Fibroblast of lung (primary cell): ENCODE measurements at places on chromosomes 3 and 15.
A peak's percentile ranks its signal among the peaks of the same experiment; 100 is the strongest.

DNA sequence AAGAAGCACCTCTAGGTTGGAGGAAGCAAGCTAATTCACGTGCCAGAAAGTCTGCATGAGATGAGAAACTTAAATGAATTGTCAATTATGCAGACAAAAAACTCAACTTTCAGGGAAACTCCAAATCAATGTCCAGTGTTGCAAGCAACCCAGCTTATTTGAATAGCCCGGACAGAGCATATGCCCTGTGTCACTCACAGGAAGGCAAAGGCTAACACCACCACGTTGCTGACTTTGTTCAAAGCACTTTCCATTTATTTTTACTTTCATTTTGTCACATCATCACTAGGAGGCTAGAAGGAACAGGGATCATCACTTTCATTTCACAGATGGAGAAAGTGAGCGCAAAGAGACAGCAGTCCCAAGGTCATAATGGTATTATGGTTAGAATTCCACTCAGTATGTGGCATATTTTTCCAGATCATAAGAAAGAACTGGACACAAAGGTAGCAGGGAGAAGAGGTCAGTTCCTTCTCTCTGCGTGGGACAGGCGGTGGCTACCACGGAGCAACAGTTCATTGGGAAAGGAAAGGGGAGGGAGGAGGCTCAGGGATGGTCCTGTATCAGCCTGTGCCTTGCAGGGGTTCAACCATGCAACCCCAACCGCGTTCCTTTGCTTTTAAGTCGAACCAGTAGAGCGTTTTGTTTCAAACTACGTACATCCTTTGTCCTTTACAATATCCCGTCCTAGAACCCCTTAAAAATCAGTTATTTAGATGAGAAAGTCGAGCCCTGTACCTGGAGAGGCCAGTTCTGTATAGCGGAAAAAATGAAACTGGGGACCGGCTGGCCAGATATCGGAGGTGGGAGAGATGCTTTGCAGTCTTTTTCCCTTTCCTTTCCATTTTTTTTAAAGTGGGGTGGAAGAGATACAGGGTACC is 1.1 kb downstream of the HEG1 start:
- peak; percentile 53 for DNase-seq

DNA sequence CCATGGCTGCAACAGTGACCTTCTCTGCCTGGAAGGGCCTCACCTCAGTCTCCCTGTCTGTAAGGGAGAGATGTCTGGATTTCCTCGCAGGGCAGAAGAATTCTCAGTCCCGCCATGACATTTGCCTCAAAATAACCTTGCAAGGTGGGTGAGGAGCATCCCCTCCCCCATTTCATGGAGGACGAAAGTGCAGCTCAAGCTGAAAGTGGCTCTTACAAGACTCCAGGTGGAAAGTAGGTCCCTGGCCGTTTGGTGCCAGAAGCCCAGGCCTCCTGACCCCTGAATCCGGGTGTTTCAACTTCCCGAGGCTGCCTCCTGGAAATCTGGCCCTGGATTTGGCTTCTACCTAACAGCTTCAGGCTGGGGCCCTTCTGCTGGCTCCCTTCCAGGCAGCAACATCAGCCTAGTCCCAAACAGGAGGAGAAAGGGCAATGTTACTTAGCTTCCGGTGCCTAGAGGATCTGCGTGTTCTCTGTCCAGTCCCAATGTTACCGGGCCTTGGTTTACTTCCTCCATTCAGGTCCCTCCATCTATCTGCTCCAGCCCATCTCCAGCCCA is 769 bp upstream of the CSPG4 start:
- DNase-seq, result peak; percentile 70

DNA sequence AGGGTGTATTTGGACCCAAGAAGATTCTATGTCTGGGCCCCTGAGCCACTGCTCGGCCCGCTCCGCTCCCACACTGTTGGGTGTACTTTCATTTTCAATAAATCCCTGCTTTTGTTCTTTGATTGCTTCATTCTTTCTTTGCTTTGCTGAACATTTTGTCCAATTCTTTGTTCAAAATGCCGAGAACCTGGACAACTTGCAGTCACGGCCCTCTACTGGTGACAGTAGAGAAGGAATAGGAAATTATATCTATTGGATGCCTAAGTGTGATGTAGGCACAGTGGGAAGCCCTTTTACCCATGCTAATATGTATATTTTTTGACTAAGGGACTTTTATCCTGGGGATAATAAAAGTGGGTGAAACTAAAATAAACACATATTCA is 340.8 kb downstream of the LRRC3B start:
- DNase-seq, result no peak

DNA sequence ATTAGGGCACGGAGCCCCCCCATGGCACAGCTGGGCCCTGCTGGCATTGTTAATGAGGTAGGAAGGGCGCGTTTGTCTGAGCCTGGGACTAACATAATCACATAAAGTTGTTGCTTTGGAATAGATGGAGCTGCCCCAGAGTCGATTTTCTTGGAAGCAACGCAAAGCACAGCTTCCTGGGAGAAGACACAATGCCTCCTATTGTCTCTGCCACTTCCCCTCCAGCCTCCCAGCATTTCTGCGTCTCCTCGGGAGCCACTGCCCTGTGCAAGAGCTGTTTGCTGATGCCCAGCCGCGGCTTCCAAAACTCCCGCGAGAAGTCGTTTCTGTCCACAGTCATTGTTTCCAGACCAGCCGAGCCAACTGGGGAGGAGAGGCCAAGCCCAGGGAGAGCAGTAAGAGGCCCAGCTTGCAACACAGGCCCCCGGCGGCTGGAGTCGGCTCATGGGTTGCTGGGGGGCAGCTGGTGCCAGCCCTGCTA is 18.1 kb upstream of the ALDH1A3 start:
- no peak for DNase-seq

GRCh38 chr3:111667170-111667569 is 72.0 kb upstream of the ZBED2 start:
- DNase-seq, result no peak

GRCh38 chr3:4996223-4996765 is 17.1 kb downstream of the BHLHE40 start:
- no peak for DNase-seq

DNA sequence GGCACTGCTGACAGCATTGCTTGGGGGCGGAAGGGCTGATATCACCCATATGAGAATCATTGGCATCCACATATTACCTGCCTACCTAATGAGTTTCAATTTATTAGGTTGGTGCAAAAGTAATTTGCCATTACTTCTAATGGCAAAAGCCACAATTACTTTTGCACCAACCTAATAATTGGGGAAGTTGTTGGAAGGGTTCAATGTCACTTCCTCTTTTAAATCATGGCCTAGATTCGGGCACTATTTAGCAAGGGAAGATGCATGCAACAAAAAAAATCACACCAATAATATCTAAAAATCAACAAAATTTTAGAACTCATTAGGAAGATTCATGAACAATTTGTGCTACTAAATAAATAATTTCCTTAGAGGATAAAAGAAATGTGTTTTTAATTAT is 56.0 kb upstream of the AGTR1 start:
- DNase-seq, result no peak

GRCh38 chr15:65066635-65067316 is 1.0 kb downstream of the RASL12 start:
- DNase-seq, result no peak

DNA sequence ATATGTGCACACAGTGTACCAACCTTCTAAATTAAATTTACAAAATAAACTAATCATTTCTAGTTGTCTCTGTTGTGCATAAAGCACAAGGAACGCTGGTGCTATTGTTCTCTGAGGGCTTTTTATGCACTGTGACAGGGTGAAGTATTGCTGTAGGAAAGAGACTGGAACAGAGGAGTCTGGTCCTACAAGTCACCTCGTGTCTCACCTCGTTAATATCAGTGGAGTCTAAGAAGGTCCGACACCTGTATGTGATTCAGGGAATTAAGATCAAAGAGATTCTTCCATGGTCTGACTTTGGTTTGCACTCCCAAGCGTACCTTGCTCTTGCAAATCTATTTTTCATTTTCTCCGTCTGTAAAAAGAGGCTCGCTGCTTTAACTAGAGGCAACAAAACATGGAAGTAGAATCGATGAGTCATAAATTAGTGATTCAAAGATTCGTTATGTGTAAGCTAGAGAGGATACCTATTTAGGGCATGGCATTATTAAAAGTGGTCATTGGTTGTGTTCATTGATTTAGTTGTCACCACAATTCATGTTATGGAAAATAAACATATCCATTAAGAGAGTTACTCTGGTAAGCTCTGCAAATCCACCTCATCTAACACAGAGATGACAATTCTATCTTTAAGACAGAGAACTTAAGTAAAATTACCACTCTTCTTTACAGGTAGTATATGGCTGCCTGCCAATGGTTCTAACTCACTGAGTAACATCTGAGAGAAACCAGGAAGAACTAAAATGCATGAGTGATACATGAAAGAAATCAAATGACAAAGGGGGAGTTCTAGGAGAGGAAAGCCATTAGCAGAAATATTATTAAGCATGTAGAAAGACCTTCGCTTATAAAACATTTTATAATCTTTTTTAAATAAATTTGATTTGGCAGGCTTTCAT is 219.4 kb upstream of the GBE1 start:
- peak; percentile 29 for DNase-seq

DNA sequence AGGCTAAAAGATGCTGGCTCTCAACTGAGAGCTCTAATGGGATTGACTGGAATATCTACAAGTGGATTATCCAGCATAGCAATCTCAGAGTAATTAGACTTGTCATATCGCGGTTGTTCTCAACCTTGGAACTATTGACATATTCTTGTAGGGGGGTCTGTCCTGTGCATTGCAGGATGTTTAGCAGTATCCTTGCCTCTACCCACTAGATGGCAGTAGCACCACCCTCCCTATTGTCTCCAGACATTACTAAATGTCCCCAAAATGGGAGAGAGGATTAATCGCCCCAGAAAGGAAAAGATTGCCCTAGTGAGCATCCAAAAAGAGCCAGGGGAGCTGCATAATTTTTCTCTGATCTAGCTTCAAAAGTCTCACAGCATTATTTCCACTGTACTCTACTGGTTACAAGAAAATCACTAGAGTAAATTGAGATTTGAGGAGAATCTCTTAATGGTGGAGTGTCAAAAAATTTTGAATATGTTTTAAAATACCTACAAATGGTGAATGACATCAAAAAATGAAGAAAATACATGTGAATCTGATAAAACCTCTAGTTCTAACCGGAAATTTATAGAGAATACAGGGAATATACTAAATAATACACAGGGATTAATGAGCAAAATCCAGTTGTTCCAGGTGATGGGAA is 388.2 kb upstream of the AGTR1 start:
- peak; percentile 40 for DNase-seq

GRCh38 chr3:69442771-69443311 is 57.0 kb upstream of the FRMD4B start:
- no peak for DNase-seq

GRCh38 chr15:38512901-38513300 is 51.7 kb downstream of the RASGRP1 start:
- DNase-seq, result no peak

GRCh38 chr3:67691207-67691606 is 36.8 kb upstream of the SUCLG2 start:
- no peak for DNase-seq

- no peak for DNase-seq
Observed at GRCh38 chr3:18643281-18643680, 218.1 kb upstream of the SATB1 start.

DNA sequence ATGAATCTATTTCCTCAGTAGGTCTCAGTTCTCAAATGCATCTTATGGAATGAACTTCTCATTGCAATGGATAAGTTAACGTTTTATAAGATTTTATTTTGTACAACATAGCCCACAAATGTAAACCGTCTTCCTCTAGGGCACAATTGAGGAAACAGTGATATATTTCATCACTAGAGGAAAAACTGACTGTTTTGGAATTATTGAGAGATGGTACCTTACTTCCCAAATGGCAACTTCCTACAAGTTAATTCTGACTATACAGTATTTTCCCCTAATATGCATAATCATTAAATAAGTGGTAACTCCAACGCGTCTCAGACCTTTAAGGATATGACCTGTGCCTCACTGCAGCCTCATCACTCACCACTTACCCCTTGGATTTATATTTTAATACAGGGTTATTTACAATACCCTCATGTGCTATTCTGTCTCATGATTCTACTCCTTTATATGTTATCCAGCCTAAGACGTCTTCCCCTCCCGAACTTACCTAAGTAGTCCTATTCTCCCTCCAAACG is 13.3 kb downstream of the GABPB1 start:
- no peak for DNase-seq

DNA sequence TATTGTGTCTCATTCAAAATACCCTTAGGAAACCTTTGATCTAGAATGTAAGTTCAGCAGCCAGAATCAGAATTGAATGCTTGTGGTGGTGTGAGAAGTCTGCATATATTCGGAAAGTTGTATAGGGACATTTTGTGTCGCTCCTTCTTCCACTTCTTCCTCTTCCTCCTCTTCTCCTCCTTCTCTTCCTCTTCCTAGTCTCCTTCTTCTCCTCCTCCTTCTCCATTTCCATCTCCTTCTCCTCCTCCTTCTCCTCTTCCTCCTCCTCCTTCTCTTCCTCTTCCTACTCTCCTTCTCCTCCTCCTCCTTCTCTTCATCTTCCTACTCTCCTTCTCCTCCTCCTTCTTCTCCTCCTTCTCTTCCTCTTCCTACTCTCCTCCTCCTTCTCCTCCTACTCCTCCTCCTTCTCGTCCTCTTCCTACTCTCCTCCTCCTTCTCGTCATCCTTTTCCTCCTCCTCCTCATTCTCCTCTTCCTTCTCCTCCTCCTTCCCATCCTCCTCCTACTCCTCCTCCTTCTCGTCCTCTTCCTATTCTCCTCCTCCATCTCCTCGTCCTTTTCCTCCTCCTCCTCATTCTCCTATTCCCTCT is 749.3 kb upstream of the GOLIM4 start:
- DNase-seq, result no peak

- no peak for DNase-seq
Observed at GRCh38 chr15:84950570-84951111, 31.0 kb upstream of the PDE8A start.

DNA sequence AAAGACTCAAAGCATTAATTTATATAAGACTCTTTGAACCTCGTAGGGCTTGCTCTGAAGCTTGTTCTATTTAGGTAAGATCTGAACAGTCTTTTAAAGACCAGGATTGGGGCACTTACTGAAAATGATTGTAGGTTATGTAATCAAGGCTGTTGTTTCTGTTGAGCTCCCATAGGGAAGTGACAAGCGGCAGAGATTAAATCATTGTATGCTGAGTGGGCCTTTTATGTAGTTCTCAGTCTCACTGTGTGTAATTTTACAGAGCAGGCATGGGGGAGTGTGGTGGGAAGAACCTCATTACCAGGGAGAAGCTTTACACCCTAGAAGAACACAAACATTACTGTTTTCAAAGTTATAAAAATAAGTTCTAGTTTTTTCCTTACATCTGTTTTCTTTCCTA is 160.0 kb upstream of the SNTN start:
- no peak for DNase-seq

- no peak for DNase-seq
Observed at GRCh38 chr3:169871129-169871886, 1.6 kb upstream of the LRRC31 start.

GRCh38 chr15:91099616-91099994 is 452 bp upstream of the SV2B start:
- DNase-seq, result peak; percentile 45

- no peak for DNase-seq
Observed at GRCh38 chr3:115488409-115488808, 134.9 kb upstream of the GAP43 start.

DNA sequence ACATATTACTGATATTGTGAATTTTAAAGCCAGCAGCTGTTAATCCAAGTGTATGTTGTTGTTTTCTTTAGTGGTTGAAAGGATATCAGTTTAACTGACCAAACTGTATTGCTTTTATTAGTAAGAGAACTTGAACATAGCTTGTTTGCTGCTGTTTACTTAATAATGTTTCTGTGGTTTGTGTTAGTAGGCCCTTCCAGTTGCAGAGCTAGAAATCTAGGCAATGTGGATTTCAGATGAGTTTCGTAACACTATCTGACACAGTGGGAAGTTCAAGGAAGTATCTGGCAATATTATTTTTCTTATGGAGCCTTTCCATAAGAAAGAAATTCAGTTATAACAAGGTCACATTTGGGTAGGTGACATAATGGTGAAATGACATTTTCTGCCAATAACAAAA is 18.5 kb downstream of the ZNF609 start:
- DNase-seq, result peak; percentile 93
